ENCODE measurements at places on chromosomes 11 and 22.
A peak's percentile ranks its signal among the peaks of the same experiment; 100 is the strongest.

DNA sequence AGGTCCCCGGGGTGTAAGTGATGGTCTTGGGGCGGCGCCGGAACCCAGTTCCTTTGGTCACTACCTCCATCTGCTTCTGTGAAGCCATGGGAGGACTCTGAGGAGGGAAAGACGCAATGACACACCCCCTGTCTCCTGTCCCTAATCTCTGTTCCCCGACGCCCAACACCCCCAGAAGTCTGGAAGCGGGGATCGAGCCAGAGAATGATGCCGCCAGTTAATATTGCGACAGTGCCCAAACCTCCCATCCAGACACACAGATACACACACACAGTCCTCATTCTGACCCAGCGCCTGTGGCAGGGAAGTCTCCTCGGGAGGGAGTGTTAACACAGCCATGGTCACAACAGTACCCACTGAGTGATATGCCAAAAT lies 352 bp downstream of the C22orf23 start:
- no peak for DNase-seq

- DNase-seq, result peak; percentile 48
Measured at GRCh38 chr11:3000032-3000961, 8.2 kb upstream of the NAP1L4 start.

- no peak for DNase-seq
Measured at GRCh38 chr11:17376493-17376892, 12.0 kb downstream of the KCNJ11 start.

DNA sequence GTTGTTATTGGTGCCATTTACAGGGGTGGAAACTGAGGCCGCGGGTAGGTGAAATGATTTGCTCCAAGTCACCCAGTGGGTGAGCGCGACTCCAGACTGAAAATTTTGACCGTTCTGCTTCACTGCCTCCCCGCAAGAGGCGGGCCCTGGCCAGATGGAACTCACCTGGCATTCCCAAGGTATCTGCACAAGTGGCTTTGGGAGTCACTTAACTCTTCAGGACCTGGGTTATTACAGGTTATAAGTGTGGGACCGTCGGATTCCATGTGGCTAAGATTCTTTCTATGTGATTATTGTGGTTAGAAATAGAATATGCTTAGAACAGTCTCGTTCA lies 598 bp downstream of the CABIN1 start:
- peak; percentile 62 for DNase-seq

- peak; percentile 58 for DNase-seq
Measured at GRCh38 chr11:66728693-66729385, at the start of gene SPTBN2. Gene SPTBN2, minus strand, starts transcription at chr11:66729216. Its CDS starts 7,976 bp downstream, at chr11:66721240.

- no peak for DNase-seq
Measured at GRCh38 chr22:40241200-40241763, 63.6 kb downstream of the TNRC6B start.

GRCh38 chr11:5204787-5205186 lies 4.3 kb upstream of the OR51V1 start:
- DNase-seq, result no peak

- DNase-seq, result no peak
Measured at GRCh38 chr22:22022255-22022840, 39.8 kb upstream of the TOP3B start.

GRCh38 chr22:43853328-43853931 lies 8.9 kb downstream of the SULT4A1 start:
- no peak for DNase-seq

Data from NCI-H524 (cell line).